Testis (tissue), 5 donors: ENCODE measurements at places on chromosomes 13 and 19.

DNA sequence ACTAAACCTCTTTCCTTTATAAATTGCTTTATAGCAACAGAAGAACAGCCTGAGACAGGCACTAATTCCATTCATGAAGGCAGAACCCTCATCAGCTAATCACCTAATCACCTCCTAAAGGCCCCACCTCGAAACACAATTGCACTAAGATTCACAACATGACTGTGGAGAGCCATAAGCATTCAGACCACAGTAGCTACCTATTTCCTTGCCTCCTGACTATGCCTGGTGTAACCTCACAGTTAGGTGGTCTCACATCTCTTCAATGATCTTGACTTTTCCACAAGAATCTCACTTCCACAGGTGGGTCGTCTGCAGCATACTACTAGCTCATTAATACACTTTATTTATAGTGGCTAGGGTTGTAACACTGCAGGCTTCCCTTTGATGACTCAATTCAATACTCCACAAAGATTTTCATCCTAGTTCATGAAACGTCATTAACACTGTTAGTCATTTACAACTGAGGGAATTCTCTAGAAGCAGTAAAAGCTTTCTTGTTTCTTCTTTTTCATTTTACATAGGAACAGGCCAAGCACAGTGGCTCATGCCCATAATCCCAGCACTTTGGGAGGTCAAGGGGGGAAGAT, 27.1 kb downstream of the STK24 start:
- DNase-seq: no peak

- DNase-seq: no peak
Observed at GRCh38 chr13:112893570-112894422, 75.2 kb upstream of the MCF2L start.

DNA sequence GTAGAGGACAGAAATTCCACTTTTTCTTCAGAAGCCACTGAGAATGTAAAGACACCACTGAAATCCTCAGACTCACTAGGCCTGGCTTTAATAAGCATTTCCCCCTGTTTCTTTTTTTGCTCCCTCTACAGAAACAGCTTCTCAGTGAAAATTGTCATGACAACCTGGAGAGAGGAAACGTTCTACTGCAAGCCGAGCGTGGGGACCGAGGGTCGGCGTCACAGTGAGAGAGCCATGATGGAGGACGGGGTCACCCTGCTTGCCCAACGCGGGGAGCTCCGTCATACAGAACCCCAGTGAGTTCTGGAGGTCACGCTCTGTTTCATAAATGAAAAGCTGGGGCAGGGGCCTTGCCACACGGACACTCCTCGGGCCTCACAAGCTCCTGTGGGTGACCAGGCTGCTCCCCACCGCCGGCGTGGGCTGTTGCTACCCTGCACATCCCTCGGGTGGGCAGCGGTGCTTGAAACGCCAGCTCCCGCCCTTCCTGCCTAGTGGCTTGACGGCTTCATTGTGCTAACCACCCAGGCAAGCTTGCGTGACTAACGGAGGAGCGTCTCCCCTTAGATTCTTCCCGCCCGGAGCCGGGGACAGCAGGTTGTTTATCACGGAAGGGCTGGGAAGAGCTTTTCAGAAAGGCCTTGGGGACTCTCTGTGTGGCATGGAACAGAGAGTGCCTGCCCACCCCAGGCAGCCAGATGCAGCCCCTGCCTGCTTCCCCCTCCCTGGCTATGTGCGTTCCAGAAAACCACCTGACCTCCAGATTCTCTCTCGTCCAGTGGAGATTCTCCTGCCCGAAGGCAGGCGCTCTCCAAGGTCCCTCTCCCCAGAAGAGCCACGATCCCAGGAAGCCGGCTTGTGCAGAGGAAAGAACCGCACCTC, 153.6 kb downstream of the KATNAL1 start:
- peak; percentile 20 for DNase-seq

DNA sequence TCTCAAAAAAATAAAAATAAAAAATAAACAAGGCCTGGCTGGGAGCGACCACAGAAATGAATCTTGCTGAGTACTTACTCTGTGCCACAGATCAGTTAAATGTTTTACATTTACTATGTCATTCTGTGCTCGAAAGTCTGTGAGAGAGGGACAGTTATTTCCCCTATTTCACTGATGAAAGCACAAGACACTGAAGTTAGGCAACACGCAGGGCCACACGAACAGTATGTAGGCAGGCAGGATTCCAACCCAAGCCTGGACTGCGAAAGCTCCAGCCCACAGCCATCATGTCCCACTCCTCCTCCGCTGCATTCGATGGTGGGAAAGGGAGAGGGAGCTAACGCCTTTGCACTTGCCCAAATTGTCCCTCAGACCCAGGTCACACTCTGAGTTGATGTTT, 34.2 kb downstream of the RUBCNL start:
- no peak for DNase-seq

DNA sequence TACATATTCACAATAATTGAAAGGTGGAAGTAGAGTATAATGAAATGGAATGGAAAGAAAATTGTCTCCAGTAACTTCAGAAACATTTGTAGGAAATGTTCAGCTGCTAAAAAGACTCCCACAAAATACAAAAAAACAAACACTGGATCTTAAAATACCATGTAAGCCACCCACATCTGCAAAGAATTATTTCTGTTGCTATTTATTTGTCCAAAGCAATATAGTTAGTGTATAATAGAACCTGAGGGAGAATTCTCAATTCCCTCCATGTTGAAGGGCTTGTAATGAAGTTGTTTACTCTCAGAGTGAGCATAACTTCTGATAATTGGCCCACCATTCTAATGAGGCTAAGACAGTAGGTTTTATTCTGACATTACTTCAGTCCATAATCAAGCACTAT, 37.4 kb upstream of the KLF12 start:
- no peak for DNase-seq

- peak; percentile 32 for DNase-seq
Observed at GRCh38 chr19:51296336-51297093, 14.9 kb upstream of the IGLON5 start.

DNA sequence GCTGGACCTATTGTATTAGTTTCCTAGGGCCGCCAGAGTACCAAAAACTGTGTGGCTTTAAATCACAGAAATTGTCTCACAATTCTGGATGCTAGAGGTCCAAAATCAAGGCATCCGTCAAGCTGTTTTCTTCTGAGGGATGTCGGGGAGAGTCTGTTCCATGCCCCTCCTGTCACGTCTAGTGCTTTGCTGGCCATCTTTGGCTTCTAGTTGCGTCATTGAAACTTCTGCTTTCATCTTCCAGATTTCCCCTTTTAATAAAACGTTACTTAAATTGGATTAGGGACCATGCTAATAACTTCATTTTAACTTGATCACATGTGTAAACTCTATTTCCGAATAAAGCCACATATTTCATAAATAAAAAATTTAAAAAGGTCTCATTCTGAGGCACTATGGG, 47.5 kb downstream of the TRPM4 start:
- DNase-seq: no peak

GRCh38 chr13:22107549-22107948, 436.7 kb downstream of the FGF9 start:
- DNase-seq: no peak

DNA sequence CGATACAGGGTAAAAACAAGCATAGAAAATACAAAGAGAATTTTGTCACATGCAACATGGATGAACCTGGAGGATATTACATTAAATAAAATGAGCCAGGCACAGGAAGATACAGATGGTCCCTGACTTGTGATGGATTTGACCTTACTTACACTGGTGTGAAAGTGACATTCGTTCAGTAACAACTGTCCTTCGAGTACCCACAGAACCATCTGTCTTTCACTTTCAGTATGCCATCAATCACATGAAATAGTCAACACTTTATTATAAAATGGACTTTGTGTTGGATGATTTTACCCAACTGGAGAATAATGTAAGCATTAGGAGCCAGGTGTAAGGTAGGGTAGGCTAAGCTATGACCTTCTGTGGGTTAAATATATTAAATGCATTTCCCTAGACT, 51.5 kb downstream of the ZNF787 start:
- no peak for DNase-seq

GRCh38 chr19:50043967-50044366, 18.2 kb downstream of the ZNF473 start:
- no peak for DNase-seq

DNA sequence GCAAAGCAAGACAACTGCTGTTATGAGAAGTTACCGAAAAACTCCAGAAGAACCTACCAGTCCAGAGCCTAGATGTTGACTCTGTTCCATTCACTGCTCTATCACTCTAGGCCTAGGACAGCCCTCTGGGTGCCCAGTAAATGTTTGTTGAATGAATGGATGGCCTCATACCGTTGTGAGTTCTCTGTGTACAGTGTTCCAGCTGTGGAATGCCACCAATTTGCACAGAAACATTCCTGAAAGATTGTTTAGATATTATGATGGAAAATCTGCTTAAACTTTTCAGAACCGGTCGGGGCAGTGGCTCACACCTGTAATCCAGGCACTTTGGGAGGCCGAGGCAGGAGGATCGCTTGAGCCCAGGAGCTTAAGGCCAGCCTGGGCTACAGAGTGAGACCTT, 1.3 kb upstream of the FBL start:
- DNase-seq: no peak

DNA sequence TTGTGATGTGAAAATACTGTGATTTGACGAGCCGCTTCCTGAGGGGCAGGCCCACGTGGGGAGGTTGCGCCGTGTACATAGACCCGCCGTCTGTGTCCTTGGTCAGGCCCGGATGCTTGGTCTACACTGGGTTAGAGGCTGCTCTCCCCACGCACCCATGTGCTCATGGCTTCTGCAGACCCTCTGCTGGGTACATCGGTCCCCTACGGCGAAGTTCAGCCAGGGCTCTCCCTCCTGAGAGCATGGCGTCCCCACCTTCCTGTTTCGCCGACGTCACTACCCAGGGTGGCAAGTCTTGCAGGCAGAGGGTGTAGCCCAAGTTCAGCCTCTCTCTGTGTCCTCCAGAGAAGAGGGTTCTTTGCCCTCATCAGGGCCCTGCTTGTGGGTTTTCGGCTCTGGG, 11.0 kb downstream of the COMP start:
- DNase-seq: no peak

GRCh38 chr19:50383001-50383851, 921 bp upstream of the POLD1 start:
- no peak for DNase-seq

DNA sequence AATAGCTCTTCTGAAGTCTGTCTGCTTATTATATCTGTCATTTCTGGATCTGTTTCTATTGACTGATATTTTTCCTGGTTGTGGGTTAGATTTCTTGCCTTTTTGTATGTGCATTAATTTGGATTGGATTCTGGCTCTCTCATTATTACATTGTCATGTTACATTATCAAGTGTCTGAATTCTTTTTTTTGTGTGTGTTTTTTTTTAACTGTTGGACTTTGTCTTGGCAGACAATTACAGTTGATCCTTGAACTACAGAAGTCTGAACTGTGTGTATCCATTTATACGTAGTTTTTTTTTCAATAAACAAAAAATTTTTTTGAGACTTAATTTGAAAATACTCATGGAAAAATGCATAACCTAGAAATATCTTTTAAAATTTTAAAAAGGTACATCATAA, 22.5 kb downstream of the RFC3 start:
- DNase-seq: no peak
